ENCODE measurements at places on chromosomes 1 and 21. TPM values are rescaled to one million over a fixed set of nuclear protein-coding genes. Genes with fewer than 3 reads are reported as not detected.
A peak's percentile ranks its signal among the peaks of the same experiment; 100 is the strongest.

DNA sequence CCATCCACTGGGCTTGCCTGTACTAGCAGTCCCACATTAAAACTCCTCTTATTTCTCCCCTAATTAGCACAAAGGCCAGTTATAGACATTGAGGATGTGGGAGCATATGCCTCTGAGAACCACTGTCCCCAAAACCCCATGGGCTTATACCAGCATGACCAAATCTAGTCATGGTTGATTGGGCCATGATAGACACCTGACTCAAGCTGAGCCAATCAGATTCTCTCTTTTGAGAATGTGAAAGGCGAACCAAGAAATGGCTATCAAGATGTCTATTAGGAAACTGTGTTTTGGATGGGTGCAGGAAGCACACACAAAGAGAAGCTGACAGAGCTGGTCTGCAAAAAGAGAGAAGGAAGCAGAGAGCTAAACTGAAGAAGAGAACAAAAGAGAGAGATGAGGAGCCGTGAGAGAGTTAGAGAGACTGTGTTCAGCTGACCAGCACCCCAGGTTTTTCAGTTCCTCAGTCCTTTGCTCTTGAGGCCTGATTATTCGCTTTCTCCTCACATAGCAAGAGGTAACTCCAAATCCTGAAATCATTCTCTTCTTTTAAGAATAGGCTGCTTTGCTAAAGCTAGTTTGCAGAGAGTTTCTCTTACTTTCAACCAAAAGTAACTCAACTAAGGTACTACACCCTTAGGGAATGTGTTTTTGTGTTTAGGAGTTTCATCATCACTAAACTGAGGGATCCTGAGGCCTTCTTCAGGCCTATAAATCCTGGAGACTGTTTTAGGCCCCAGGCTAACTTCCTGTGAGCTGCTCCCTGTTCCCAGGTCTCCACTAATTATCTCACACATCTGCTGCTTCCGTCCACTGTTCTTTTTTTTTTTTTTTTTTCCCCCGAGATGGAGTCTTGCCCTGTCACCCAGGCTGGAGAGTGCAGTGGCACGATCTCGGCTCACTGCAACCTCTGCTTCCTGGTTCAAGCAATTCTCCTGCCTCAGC lies 7.9 kb upstream of the TIPRL start:
- H3K27me3 ChIP-seq = no peaks in the 10 kb centered on the region
- no peaks in the 10 kb centered on the region for H3K4me1 ChIP-seq
- no peak overlapping the region for H3K4me3 ChIP-seq
- DNase-seq = no peak
- no peaks in the 10 kb centered on the region for H3K36me3 ChIP-seq
- no peak overlapping the region for H3K27ac ChIP-seq

GRCh38 chr1:205920861-205921569 lies 22.2 kb downstream of the SLC26A9 start:
- DNase-seq = no peak
- no peaks in the 10 kb centered on the region for H3K27me3 ChIP-seq
- H3K4me3 ChIP-seq = no peak overlapping the region
- H3K4me1 ChIP-seq = peaks cover 5% of the 10 kb centered on the region

GRCh38 chr1:109977225-109977624 lies 7.3 kb upstream of the AHCYL1 start:
- H3K36me3 ChIP-seq = no peaks in the 10 kb centered on the region
- H3K4me1 ChIP-seq = peaks cover 5% of the 10 kb centered on the region
- no peak for DNase-seq

GRCh38 chr1:176022574-176022973 lies 184.5 kb downstream of the COP1 start:
- H3K27me3 ChIP-seq = no peaks in the 10 kb centered on the region
- H3K36me3 ChIP-seq = no peaks in the 10 kb centered on the region
- no peak for DNase-seq
- no peak overlapping the region for H3K4me3 ChIP-seq
- H3K27ac ChIP-seq = no peak overlapping the region

- no peaks in the 10 kb centered on the region for H3K36me3 ChIP-seq
- no peaks in the 10 kb centered on the region for H3K4me1 ChIP-seq
- H3K4me3 ChIP-seq = no peak overlapping the region
- no peak overlapping the region for H3K27ac ChIP-seq
- H3K27me3 ChIP-seq = no peaks in the 10 kb centered on the region
Observed at GRCh38 chr1:221478050-221478949, 263.6 kb downstream of the DUSP10 start.

DNA sequence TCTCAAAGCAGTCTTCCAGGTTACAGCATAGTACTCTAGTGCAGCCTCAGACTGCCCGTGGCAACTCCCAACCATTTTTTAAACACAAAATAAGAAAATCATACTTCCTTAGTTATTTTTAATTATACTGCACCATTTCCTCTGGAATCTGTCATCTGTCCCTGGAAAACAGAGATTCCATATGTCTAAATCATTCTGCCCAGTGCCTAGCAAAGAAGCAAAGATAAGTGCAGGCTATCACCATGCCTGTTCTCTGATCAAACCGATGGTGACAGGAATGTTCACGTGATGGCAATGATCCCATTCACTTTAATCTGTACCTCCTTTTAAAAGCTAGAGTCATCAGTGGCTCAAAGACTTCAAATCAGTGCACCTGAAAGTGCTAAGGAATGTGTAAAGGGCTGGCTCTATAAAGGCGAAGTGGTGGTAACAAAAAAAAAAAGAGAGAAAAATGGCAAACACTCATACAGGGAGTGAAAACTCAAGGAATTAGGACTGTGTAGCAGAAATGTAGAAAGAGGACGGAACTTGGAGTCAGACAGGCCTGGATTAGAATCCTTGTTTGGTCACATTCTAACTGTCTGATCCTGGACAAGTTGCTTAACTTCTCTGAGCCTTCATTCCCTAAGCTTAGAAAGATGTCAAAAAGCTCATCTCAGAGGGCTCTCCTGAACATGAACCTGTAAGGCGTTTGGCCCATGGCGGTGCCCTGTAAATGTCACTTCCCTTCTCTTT lies 9.9 kb upstream of the CCN1 start:
- H3K27me3 ChIP-seq = no peaks in the 10 kb centered on the region
- no peak overlapping the region for H3K27ac ChIP-seq
- H3K4me1 ChIP-seq = peaks cover 1% of the 10 kb centered on the region

DNA sequence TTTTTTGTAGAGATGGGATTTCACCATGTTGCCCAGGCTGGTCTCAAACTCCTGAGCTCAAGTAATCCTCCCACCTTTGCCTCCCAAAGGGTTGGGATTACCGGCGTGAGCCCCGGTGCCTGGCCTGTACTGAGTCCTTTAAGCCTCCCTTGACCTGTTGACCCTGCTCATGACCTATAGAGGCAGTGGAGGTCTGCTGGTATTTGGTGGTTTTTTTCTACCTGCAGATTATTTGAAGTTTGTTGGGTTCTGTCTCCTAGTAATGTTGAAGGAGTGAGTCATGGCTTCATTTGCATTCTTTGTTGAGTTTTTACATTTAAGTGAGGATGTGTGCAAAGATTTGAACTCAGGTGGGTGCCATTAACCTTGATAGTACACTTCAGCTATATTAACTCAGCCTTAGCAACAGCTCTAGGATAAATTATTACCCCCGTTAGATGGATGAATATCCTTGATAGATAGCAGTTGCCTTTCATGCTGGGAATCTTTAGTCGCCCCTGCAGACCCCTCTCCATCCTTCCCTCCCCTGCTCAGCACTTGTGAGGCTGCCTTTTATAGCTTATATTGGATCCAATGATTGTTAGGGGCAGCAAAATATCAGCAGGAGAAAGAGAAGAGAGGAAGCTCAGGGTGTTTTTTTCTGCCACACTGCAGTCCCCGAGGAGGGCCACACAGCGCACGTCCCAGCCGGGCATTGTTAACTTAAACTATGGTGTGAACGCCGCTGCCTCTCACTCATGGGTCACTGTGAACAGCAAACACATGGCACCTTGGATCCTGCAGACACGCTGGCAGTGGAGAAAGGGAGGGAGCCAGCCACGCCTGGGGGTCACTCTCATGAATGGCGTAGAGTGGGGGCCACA lies 14.9 kb upstream of the NPPB start:
- H3K27me3 ChIP-seq = no peaks in the 10 kb centered on the region
- H3K27ac ChIP-seq = no peak overlapping the region
- no peak for DNase-seq
- H3K4me3 ChIP-seq = no peak overlapping the region

DNA sequence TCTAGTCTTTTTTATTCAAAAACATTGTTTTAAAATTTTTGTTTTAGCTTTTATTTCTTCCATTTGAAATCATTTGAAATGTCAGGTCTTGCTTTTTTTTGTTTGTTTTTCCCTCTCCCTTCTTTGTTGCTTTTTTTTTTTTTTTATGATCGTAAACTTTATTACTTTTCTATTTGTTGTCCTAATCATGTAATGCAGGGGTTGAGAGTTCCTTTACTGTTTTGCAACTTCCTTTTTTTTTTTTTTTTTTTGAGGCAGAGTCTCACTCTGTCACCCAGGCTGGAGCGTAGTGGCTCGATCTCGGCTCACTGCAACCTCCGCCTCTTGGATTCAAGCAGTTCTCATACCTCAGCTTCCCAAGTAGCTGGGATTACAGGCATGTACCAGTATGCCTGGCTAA lies 24.8 kb downstream of the IVNS1ABP start:
- H3K4me1 ChIP-seq = no peaks in the 10 kb centered on the region
- no peak overlapping the region for H3K27ac ChIP-seq
- no peaks in the 10 kb centered on the region for H3K27me3 ChIP-seq
- DNase-seq = no peak
- no peak overlapping the region for H3K4me3 ChIP-seq
- no peaks in the 10 kb centered on the region for H3K36me3 ChIP-seq

CLCNKA gene
- total RNA-seq = 0.97 TPM

AVPR1B gene
- total RNA-seq = not detected

DNA sequence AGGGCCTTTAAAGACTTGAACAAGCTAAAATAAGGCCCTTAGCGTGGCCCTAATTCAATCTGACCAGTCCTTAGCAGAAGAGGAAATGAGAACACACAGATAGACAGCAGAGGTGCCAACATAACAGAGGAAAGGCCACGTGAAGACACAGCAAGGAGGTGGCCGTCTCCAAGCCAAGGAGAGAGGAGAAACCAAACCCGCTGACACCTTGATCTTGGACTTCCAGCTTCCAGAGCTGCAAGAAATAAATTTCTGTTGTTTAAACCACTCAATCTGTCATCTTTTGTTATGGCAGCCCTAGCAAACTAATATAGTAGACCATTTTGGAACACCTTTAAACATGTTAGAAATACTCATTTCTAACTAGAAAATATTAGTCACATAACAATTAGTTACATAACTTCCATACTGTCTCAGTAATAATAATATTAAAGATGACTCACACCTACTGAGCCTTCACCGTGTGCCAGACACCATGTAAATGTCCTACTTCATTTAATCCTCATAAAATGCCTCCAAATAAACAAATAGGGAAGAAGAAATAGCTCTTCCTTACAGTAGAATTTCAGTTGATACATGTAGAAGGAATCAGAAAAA lies 47.9 kb downstream of the S1PR1 start:
- no peak overlapping the region for H3K4me3 ChIP-seq
- H3K36me3 ChIP-seq = no peaks in the 10 kb centered on the region
- H3K27me3 ChIP-seq = no peaks in the 10 kb centered on the region
- H3K27ac ChIP-seq = no peak overlapping the region
- no peaks in the 10 kb centered on the region for H3K4me1 ChIP-seq

UMODL1 gene
- not detected for total RNA-seq

DNA sequence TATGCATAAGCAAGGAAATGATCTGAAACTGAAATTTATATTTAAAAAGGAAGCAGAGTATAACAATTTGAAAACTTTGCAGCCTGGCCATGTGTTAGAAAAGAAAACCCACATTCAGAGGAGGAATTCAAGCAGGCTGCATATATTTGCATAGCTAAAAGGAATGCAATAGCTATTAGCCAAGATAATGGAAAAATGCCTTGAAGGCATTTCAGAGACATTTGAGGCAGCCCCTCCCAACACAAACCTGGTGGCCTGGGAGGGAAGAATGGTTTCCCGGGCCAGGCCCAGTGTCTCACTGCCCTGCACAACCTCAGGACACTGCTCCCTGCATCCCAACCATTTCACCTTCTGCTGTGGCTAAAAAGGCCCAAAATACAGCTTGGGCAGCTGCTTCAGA lies 136.8 kb downstream of the TYW3 start:
- no peaks in the 10 kb centered on the region for H3K36me3 ChIP-seq
- no peak for DNase-seq
- no peaks in the 10 kb centered on the region for H3K27me3 ChIP-seq
- no peak overlapping the region for H3K27ac ChIP-seq

- H3K27ac ChIP-seq = no peak overlapping the region
- no peaks in the 10 kb centered on the region for H3K36me3 ChIP-seq
- no peaks in the 10 kb centered on the region for H3K27me3 ChIP-seq
- H3K4me3 ChIP-seq = no peak overlapping the region
- no peaks in the 10 kb centered on the region for H3K4me1 ChIP-seq
Observed at GRCh38 chr1:77230051-77230450, 10.8 kb upstream of the PIGK start.

GRCh38 chr1:56578138-56578962 lies 1.0 kb downstream of the PLPP3 start:
- no peaks in the 10 kb centered on the region for H3K27me3 ChIP-seq
- H3K27ac ChIP-seq = peak overlapping the region; percentile 92
- peaks cover 7% of the 10 kb centered on the region for H3K4me1 ChIP-seq
- peak overlapping the region; percentile 62 for H3K4me3 ChIP-seq

GRCh38 chr1:231861541-231862481 lies 235.2 kb downstream of the DISC1 start:
- no peaks in the 10 kb centered on the region for H3K27me3 ChIP-seq
- H3K27ac ChIP-seq = no peak overlapping the region
- H3K4me1 ChIP-seq = peaks cover 9% of the 10 kb centered on the region

GRCh38 chr21:44089001-44089911 lies 17.9 kb upstream of the PWP2 start:
- no peaks in the 10 kb centered on the region for H3K27me3 ChIP-seq
- no peak overlapping the region for H3K27ac ChIP-seq
- DNase-seq = no peak
- no peaks in the 10 kb centered on the region for H3K36me3 ChIP-seq

DNA sequence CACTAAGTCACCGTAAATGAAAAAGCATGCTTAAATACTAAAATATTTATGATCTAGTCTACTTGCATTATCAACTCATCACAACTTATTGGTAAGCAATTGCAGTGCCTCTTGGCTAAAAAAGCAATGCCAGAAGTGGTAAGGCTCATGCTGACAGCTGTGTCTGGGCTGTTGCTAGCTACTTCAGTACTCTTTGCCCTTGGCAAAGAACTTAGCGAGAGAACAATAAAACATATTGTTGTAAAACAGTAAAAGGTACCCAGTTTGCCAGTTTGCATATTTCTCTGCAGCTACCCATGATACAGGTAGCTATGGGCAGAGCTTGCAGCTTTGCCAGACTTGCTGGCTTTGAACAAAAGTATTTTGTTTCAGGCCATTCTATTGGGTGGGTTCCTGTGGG lies 73.1 kb downstream of the ATP6V1G3 start:
- no peaks in the 10 kb centered on the region for H3K4me1 ChIP-seq
- H3K4me3 ChIP-seq = no peak overlapping the region
- no peaks in the 10 kb centered on the region for H3K36me3 ChIP-seq
- DNase-seq = no peak
- no peaks in the 10 kb centered on the region for H3K27me3 ChIP-seq

NTNG1 gene
- total RNA-seq = 1.6 TPM

DNA sequence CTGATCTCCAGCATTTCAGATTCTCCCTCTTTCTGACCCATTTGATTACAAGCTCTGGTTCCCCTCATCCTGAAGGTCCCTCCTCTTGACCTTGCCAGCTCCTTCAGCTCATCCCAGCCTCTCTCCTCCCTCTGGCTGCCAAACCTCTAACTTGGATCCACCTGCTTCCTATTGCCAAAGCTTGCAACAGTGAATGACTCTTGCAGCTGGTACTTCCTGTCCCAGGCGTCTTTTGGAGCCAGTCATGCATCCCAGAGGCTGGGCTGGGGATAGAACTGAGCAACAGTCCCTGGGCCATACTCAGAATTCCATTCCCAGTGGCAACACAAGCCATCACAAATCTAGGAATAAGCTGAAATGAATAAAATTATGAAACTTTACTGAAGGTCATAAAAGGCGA lies 27.7 kb upstream of the SPOCD1 start:
- no peak for DNase-seq
- H3K4me3 ChIP-seq = no peak overlapping the region
- H3K27ac ChIP-seq = no peak overlapping the region
- no peaks in the 10 kb centered on the region for H3K36me3 ChIP-seq
